ENCODE measurements at places on chromosomes 16 and 17.

GRCh38 chr17:75267153-75267410 is 3.9 kb downstream of the MIF4GD start:
- peaks cover 24% of the 10 kb centered on the region for H3K4me1 ChIP-seq
- H3K4me3 ChIP-seq: no peak overlapping the region
- H3K27ac ChIP-seq: no peak overlapping the region
- H3K36me3 ChIP-seq: peaks cover 4% of the 10 kb centered on the region
- H3K27me3 ChIP-seq: no peaks in the 10 kb centered on the region

DNA sequence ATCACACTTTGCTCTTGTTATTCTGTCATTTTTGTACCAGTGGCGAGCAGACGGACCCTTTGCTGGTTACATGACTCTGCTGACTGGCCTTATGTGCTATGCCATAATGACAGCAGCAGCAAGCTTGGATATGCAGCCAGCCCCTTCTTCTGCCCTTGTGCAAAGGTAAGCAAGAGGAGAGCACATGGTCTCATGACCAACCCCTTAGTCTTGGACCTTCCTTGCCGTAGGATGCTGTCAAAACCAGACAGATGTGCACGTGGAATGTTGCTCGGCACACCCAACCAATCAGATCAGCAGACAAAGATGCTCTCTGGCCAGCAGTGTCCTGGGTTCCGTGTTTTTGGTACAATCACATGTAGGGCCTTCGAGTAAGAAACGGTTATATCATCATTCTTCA is 4.8 kb upstream of the N4BP1 start:
- no peak overlapping the region for H3K27ac ChIP-seq
- no peak for DNase-seq
- peaks cover 2% of the 10 kb centered on the region for H3K36me3 ChIP-seq
- H3K27me3 ChIP-seq: peaks cover 2% of the 10 kb centered on the region

- H3K4me3 ChIP-seq: no peak overlapping the region
- no peak for DNase-seq
- H3K27me3 ChIP-seq: peaks cover 10% of the 10 kb centered on the region
- no peak overlapping the region for H3K27ac ChIP-seq
Observed at GRCh38 chr17:79280866-79281572, 206.4 kb downstream of the ENGASE start.

DNA sequence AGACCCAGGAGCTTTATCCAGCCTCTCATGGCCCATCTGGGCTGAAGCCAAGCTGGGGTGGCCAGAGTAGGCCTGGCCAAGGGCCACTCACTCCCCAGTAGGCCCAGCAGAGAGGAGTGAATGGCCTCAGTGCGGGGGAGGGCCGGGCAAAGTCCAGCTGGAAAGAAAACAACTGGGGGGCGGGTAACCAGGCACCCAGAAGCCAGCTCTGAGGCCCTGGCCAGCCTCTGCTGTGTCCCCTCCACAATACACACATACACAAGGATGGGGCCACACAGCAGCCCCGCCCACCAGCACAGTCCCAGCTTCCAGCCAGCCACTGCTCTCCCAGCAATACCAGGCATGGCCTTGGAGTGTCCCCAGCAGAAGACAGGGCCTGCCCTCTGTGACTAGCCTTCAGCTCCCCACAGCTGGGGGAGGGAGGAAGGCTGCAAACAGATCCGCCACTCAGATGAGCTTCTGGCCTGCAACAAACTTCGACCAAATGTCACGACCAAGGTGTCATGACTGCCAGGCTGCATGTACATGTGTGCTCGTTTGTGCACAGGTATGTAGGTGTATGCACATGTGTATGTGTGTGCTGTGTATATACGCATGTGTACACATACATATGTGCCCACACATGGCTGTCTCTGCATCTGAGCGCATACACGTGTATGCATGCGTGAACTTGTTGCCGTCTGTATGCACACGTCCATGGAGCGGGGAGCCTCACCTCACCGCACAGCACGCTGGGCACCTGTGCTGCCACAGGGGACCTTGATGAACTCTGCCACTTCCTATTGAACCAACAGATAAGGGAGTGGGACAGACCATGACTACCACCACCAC is 5.0 kb downstream of the CARHSP1 start:
- peak overlapping the region; percentile 9 for H3K4me3 ChIP-seq
- H3K36me3 ChIP-seq: no peaks in the 10 kb centered on the region
- H3K27ac ChIP-seq: peak overlapping the region; percentile 62

GRCh38 chr16:84020353-84020752 is 22.2 kb downstream of the SLC38A8 start:
- no peak overlapping the region for H3K4me3 ChIP-seq
- H3K36me3 ChIP-seq: peaks cover 5% of the 10 kb centered on the region
- H3K4me1 ChIP-seq: no peaks in the 10 kb centered on the region

- H3K4me1 ChIP-seq: peaks cover 10% of the 10 kb centered on the region
- H3K27ac ChIP-seq: no peak overlapping the region
- no peak overlapping the region for H3K4me3 ChIP-seq
- DNase-seq: no peak
Observed at GRCh38 chr16:89502081-89502843, 5.9 kb upstream of the SPG7 start.

GRCh38 chr16:4067262-4068001 is 48.8 kb downstream of the ADCY9 start:
- H3K27ac ChIP-seq: no peak overlapping the region
- no peak overlapping the region for H3K4me3 ChIP-seq
- peaks cover 5% of the 10 kb centered on the region for H3K36me3 ChIP-seq

DNA sequence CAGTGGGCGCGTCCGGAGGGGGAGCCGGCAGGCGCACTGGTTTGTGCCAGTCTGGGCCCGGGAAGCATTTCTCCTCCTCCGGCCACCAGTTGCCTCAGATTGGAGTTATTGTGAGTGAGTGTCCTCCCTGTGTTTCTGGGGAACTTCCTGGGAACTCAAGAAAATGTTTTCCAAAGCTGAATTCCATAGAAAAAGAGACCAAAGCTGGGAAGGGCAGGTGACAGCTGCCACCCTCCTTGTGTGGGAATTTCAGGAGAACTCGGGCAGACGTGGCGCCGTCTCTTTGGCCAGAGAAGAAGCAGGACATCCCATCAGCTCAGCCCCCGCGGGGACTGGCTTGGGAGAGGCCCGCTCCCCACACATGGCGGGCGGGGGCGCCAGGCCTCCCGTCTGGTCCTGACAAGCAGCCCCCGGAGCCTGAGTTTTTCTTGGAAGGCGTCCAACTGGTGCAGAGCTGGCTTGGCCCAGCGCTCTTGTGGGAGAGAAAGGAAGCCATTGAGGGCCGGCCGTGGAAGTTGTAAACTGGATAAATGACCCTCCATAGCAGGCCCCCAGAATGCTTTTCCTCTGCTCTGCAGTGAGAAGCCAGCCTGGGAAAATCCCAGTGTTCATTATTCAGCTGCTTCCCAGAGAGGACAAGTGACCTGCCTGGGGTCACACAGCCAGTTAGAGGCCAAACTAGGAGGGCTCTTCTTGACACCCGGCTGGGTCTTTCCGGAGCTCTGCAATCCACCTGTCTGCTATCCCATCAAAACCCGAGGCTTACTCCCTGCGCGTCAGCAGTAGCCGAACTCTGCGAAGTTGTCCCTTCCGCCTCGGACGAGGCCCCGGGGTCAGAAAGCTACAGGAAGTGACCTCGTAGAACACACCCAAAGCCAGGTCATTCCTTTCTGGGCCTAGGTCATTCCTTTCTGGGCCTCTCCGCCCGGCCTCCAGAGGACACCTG is 39.2 kb upstream of the GSE1 start:
- no peak overlapping the region for H3K4me3 ChIP-seq
- DNase-seq: no peak
- H3K4me1 ChIP-seq: peaks cover 50% of the 10 kb centered on the region
- peaks cover 4% of the 10 kb centered on the region for H3K36me3 ChIP-seq

DNA sequence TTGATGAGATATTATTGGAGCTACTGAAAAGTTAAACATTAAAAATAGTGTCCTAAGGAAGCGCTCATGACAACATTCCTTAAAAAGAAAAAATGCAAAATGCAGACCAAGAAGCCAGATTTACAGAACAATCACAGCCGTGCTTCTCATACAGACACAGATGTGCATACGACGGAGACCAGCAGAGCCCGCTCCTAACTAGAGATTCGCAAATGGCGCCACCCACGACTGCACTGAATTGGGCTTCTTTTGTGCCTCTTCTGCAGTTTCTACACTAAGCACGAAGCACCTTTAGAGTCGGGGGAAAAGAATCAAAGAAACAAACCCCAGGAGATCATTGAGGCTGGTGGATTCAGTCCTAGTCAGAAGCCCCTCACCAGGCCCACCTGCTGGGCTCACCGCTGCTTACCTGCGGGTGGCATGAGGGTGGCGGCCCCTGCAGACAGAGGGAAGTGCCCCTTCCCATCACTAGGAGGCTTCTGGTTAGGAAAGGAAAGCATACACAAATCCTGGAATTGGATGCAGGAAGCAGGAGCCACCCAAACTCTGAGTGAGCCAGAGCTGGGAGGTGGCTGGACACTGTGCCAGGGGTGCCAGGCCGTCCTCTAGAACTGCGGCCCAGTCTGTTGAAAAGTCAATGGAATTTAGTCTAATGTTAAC is 64.9 kb upstream of the CHMP6 start:
- no peak overlapping the region for H3K27ac ChIP-seq
- H3K4me3 ChIP-seq: no peak overlapping the region
- no peak for DNase-seq
- H3K27me3 ChIP-seq: no peaks in the 10 kb centered on the region
- H3K36me3 ChIP-seq: peaks cover 28% of the 10 kb centered on the region
- peaks cover 8% of the 10 kb centered on the region for H3K4me1 ChIP-seq

GRCh38 chr17:32111141-32111771 is 31.0 kb upstream of the RHOT1 start:
- no peak overlapping the region for H3K27ac ChIP-seq
- no peak overlapping the region for H3K4me3 ChIP-seq
- no peaks in the 10 kb centered on the region for H3K4me1 ChIP-seq
- no peaks in the 10 kb centered on the region for H3K36me3 ChIP-seq

- H3K4me3 ChIP-seq: no peak overlapping the region
- H3K36me3 ChIP-seq: peaks cover 2% of the 10 kb centered on the region
- no peaks in the 10 kb centered on the region for H3K4me1 ChIP-seq
- DNase-seq: no peak
- no peak overlapping the region for H3K27ac ChIP-seq
- peaks cover 2% of the 10 kb centered on the region for H3K27me3 ChIP-seq
Observed at GRCh38 chr16:52535076-52535475, 11.9 kb downstream of the TOX3 start.

DNA sequence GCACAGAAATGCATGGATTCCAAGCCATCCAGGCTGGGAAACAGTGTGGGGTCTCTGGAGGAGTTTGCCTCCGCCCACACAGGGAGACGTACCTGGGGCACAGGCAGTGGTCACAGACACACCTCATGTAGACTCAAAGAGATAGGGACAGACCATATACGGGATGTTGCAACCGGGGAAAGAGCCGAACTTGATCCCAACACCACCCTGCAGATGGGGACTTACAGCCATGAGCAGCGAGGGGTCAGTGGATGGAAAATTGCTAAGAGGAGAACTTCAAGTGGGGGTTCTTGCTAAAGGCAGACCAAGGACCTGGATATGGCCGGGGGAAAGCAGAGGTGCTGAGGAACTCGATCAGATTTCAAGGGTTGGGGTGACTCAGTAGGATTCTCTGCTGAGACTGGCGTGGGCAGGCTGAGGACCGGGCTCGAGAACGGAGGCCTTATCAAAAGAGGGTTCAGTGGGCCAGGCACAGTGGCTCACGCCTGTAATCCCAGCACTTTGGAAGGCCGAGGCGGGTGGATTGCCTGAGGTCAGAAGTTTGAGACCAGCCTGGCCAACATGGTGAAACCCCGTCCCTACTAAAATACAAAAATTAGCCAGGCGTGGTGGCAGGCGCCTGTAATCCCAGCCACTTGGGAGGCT is 12.0 kb upstream of the DNAH17 start:
- no peak overlapping the region for H3K27ac ChIP-seq
- H3K36me3 ChIP-seq: no peaks in the 10 kb centered on the region
- no peaks in the 10 kb centered on the region for H3K4me1 ChIP-seq
- no peak for DNase-seq

DNA sequence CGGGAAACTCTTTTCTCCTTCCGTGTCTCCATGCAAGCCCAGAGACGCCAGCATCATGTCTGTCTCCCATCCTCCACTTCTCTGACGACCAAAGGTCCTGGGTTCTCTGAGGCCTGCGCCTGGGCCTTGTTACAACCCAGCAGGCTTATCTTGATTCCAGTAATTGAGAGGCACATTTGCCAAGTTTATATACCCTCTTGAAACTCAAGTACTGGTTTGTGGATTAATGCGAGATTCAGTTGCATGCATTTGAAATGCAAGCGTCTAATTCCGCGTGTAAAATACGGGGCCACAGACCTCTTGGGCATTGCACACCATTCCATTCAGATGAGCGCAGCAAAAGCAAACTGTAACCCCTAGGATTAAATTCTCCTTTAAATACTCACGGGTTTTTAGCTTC is 28.7 kb upstream of the CRISPLD2 start:
- peaks cover 10% of the 10 kb centered on the region for H3K36me3 ChIP-seq
- H3K27ac ChIP-seq: no peak overlapping the region

DNA sequence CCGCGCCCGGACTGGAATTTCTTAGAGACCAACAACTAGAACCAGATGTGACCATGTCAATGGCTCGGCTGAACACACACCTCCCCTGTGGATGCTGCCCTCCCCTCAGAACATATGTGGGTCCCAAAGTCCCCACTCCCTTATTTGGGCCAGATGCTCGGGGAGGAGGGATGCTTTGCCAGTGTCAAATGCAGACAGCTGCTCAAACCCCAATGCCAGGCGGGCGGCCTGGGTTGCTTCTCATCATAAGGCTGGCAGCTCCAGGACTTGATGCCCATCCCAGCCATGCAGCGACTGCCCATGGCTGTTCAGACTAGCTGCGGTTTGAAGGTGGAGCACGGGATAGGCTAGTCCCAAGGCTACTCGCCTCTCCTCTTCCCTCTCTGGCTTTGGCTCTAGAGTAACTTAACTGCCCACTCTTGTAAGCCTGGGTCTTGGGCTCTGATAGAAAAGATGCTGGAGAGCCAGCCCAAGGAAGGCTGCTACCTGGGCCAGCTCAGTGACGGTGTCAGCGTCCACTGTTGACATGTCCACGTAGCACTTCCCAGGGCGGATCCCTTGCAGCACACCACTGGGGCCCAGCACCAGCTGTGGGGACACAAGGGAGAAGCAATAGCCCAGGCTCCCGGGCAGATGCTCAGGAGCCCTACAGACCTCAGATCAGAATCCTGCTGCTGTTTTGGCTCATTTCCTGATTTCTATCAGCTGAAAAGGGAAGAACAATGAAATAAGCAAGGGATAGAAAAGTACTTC is 11.0 kb upstream of the ROGDI start:
- no peak for DNase-seq
- H3K27ac ChIP-seq: no peak overlapping the region
- peaks cover 26% of the 10 kb centered on the region for H3K36me3 ChIP-seq
- H3K27me3 ChIP-seq: no peaks in the 10 kb centered on the region
- H3K4me1 ChIP-seq: no peaks in the 10 kb centered on the region

DNA sequence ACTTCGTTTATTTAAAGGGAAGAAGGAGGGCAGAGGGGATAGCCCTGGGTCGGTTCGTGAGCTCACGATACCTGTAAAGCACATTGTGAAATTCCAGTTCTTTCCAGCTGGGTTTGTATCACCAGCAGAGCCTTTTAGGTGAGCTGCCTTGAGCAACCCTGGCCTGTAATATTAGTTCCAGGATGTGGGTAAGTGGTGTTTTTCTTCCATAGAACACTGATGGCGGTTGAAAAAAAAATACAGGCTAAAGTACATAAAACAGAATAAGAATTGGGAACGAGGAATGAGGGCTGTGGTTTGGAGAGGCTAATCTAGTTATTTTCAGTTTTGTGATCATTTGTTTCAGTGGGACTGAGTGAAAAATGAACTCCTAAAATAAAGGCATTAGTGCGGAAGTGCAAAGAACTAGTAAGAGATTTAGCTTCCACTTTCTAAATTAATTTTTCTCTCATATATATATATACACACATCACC is 20.6 kb downstream of the HS3ST3B1 start:
- DNase-seq: no peak
- no peaks in the 10 kb centered on the region for H3K4me1 ChIP-seq
- peaks cover 17% of the 10 kb centered on the region for H3K27me3 ChIP-seq
- H3K36me3 ChIP-seq: no peaks in the 10 kb centered on the region
- H3K27ac ChIP-seq: no peak overlapping the region
- no peak overlapping the region for H3K4me3 ChIP-seq
